Activated T-cell treated with anti-CD3 and anti-CD28 coated beads for 1 hour (primary cell): ENCODE measurements at places on chromosomes 1 and 21.

DNA sequence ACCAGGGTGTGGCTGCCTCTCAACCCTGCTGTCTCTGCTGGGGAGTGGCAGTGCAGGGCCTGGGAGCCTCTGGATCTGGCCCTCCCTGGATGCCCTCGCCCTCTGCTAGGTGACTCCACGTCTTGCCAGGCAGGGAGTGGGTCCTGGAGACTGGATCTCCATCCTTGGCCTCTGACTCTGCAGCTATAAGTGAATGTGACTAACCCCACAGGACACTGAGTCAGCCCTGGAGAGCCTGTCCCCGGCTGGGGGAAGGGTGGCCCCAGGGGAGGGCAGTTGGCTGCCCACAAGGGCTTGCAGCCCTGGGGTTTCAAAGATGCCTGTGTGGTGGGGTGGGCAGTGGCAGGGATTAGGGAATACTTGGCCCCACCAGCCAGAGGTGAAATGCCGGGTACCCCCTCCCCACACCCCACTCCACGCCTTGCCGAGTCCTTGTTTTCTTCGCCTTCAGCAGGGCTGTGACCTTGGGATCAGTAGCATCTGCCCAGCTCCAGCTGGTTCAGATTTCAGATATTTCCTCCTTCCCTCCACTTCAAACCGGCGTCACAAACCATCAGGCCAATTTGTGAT lies 1.9 kb upstream of the MYBPH start:
- DNase-seq, result no peak

GRCh38 chr1:30903343-30904034 lies 5.1 kb downstream of the SDC3 start:
- no peak for DNase-seq

GRCh38 chr1:41434748-41435449 lies 49.6 kb downstream of the EDN2 start:
- DNase-seq, result no peak

DNA sequence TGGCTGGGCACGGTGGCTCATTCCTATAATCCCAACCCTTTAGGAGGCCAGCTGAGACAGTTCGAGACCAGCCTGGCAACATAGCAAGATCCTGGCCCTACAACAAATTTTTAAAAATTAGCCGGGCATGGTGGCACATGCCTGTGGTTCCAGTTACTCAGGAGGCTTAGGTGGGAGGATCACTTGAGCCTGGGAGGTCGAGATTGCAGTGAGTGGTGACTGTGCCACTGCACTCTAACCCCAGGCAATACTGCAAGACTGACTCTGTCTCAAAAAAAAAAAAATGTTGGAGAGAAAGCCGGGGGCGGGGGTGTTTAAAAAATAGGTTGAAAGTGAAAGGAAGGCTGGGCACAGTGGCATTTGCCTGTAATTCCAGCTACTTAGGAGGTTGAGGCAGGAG lies 16.5 kb downstream of the CLDN19 start:
- no peak for DNase-seq

- no peak for DNase-seq
These were observed 101.5 kb upstream of the ZNF644 start for GRCh38 chr1:91123319-91123718.

GRCh38 chr1:43348809-43349593 lies 9.8 kb upstream of the CDC20 start:
- DNase-seq, result no peak

GRCh38 chr1:66919063-66919462 lies 5.6 kb downstream of the DNAI4 start:
- DNase-seq, result no peak

DNA sequence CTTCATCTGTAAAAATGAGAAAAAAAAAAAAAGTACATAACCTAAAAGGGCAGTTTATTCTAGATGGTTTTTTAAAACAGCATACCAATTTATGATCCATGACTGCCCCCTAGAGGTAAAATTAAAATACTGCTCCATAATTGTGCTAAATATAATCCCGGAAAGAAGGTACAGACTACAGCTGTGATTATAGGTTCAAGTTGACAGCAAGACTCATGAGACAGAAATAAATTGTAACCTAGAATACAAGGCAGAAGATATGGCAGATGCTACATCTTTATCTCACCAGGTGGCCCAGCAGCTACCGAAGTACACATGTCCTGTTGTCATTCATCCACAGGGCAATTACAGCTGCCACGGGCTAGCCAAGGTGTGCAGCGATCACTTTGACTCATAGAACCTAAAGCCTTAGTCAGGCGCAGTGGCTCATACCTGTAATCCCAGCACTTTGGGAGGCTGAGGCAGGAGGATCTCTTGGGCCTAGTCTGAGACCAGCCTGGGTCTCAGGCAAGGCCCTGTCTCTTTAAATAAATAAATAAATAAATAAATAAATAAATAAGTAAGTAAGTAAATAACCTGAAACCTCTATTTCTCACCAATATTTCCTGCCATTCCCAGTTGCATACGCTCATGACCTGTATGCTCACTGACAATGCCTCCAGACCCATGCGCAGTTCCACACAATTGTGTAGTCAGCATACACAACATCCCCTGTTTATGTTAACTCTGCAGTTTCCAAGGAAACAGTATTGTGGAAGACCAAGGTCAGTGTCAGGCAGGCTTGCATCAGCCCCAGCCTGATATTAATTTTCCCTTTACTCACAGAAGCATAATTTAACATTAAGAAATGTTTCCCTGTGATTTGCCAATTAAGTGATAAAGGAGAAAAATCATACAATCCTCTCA lies 18.3 kb upstream of the PPIE start:
- no peak for DNase-seq

- no peak for DNase-seq
These were observed 230.5 kb upstream of the ZRANB2 start for GRCh38 chr1:71311376-71311775.

DNA sequence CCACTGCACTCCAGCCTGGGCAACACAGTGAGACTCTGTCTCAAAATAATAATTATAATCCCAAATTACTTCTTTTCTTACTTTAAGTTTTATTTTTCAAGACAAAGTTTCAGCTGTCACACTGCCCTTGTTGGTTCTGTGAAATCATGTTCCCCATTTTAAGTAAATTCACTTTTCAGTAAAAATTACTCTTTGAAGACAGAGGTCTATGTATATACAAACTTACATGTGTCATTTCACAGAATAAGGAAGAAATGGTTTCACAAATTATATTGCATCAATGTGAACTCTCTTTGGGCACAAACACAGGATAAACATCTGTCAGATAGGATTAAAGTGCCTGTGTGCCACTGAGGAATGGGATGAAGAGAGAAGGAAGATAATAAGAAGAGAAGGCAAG lies 33.1 kb upstream of the ETS2 start:
- no peak for DNase-seq
